NCI-H187 (cell line): ENCODE measurements at places on chromosomes 2 and 18.

GRCh38 chr18:55283309-55283708, 304.7 kb downstream of the TCF4 start:
- no peak for DNase-seq

GRCh38 chr2:175309799-175310198, 128.3 kb upstream of the ATP5MC3 start:
- DNase-seq = no peak

- no peak for DNase-seq
Measured at GRCh38 chr2:173238385-173238784, 116.3 kb upstream of the CDCA7 start.

GRCh38 chr18:60391571-60392226, 19.1 kb upstream of the MC4R start:
- no peak for DNase-seq

- no peak for DNase-seq
Measured at GRCh38 chr2:237540823-237541222, 25.6 kb upstream of the PRLH start.
